GM23248 (cell line): ENCODE measurements at places on chromosomes 12 and 14. TPM values are rescaled to one million over a fixed set of nuclear protein-coding genes. Genes with fewer than 3 reads are reported as not detected.
A peak's percentile ranks its signal among the peaks of the same experiment; 100 is the strongest.

DNA sequence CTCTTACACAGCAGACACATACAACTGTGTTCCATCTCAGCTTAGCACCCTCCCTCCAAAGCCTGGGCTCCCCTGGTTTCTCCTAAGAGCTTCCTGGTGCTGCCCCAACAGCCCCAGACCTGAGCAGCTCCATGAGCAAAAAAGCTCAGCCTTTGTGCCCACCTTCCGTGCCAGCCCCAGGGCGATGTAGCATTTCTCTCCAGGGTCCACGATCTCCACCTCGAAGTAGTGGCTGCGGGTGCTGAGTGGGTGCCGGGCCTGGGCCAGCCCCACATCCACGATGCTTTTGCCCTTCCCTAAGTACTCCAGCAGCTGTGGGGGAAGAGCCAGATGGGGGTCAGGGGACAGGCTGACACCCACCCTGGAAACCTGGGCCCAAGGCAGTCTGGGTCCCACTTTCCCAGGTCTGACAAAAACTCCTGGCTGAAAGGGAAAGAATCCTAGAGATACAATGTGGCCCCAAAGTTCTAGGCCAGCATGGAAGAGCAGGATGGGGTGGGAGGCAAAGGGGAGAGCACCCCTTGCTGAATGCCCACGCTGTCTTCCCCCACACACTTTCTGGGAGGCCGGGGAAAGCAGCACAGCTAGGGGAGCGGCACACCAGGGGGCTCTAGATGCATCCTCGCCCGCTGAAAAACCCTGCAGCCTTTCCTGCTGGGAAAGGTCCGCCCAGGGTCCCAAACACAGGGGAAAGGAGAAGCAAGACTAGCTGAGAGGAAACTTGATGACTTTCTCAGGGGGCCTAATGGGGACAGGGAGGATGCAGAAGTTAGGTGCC lies 11.0 kb downstream of the SPRYD3 start:
- H3K27ac ChIP-seq: peak overlapping the region; percentile 14; the same call in 1 of the 2 replicates
- peaks cover 50% of the 10 kb centered on the region for H3K4me1 ChIP-seq
- H3K27me3 ChIP-seq: no peaks in the 10 kb centered on the region
- peaks cover 7% of the 10 kb centered on the region; the same call in 1 of the 2 replicates for H3K36me3 ChIP-seq
- H3K4me3 ChIP-seq: no peak overlapping the region

Gene HOXC11
- total RNA-seq: not detected in 2 replicates

Gene SEL1L
- 69.2 TPM in 2 replicates for total RNA-seq

DNA sequence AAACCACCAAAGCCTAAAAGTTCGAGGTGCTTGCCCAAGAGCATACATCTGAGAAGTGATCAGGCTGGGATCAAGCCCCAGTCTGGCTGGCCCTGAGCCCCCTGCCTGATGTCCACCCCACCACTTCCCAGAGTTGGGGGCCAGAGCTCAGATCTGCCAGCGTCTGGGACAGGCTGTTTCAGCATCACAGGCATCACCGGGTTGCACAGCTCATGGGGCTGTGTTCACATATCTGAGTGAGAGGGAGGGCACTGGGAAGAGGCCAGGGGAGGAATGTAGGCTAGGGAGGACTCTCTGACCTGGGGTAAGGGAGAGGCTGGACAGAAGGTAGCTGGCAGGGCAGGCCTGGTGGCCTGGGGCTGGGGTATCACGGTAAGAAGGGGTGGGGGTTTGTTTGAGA lies 6.0 kb downstream of the TGM1 start:
- peaks cover 11% of the 10 kb centered on the region for H3K4me1 ChIP-seq
- H3K27me3 ChIP-seq: no peaks in the 10 kb centered on the region
- no peak overlapping the region for H3K4me3 ChIP-seq
- no peak overlapping the region for H3K27ac ChIP-seq
- H3K36me3 ChIP-seq: no peaks in the 10 kb centered on the region

DNA sequence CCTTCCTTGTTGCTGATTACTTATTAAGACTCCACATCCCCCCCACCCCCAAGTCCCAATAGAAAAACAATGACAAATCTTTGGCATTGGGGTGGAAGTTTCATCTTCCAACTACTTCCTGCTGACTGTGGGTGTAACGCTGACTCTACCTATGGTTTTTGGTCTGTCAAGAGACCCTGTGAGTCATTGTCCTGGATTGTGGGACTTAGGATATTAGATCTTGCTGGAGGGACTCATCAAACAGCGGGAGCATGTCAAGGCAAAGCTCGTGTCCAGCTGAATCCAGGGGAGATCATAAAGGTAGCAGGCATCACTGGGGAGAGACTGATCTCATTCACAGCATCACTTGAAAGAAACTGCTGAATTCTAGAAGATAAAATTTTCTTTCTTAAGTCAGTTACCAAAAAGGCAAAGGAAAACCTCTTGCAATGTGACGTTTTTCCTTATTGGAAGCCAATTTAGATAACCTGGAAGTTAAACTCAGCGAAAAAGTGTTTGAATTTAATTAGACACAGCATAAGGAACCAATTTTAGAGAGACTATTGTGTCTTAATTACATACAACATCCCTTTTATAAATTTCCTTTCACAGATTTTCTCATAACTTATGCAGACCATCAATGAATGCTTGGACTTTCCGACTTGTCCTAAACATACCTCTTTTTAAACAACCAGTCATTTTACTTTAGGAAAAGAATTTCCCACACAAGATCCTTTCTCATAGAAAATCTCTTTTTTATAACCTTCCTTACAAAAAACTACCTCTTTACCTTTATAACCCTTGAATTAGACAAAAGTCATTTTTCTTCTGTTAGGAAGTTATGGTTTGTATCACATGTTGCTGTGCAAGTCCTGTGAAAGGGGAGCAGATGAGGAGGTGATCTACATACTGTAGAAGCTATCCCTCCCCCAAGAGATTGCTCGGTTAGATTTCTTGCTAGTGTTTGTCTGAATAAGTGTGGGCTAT lies 94.6 kb upstream of the SCAF11 start:
- no peaks in the 10 kb centered on the region for H3K27me3 ChIP-seq
- H3K36me3 ChIP-seq: no peaks in the 10 kb centered on the region
- no peak overlapping the region for H3K4me3 ChIP-seq
- no peak for DNase-seq
- peaks cover 6% of the 10 kb centered on the region for H3K4me1 ChIP-seq

Gene BDKRB1
- 3.9 and 5.5 TPM in 2 replicates for total RNA-seq

GRCh38 chr12:53097207-53097563 lies 282 bp upstream of the IGFBP6 start:
- peak; percentile 64 for DNase-seq
- peak overlapping the region; percentile 85 for H3K4me3 ChIP-seq
- H3K27me3 ChIP-seq: no peaks in the 10 kb centered on the region
- peak overlapping the region; percentile 97 for H3K27ac ChIP-seq
- H3K4me1 ChIP-seq: peaks cover 22% of the 10 kb centered on the region
